ENCODE measurements at places on chromosomes 13 and 19.

GRCh38 chr19:45815481-45816216 is 541 bp upstream of the RSPH6A start:
- peak; percentile 87 for DNase-seq

- DNase-seq, result no peak
Measured at GRCh38 chr13:50668691-50669271, 174.7 kb downstream of the DLEU7 start.

GRCh38 chr19:40576151-40576584 is 505 bp upstream of the SHKBP1 start:
- DNase-seq, result no peak

- no peak for DNase-seq
Measured at GRCh38 chr19:49534632-49535385, 7.0 kb downstream of the RCN3 start.

DNA sequence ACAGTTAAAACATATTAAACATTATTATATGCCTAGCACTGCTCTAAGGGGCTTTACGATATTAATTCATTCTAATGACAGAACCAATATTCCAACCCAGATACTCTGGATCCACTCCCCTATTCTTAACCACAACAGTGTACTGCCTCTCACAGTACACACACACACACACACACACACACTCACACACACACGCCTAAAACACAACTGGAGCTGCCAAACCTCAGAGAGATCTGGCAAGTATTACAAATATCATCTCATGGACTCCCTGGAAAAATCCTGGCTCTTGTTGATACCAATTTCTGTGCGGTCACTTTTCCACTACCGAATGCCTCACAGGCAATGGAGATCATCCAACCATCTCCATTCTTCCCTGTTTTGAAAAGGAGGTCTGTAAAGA is 1.3 kb downstream of the ZNF780A start:
- no peak for DNase-seq

DNA sequence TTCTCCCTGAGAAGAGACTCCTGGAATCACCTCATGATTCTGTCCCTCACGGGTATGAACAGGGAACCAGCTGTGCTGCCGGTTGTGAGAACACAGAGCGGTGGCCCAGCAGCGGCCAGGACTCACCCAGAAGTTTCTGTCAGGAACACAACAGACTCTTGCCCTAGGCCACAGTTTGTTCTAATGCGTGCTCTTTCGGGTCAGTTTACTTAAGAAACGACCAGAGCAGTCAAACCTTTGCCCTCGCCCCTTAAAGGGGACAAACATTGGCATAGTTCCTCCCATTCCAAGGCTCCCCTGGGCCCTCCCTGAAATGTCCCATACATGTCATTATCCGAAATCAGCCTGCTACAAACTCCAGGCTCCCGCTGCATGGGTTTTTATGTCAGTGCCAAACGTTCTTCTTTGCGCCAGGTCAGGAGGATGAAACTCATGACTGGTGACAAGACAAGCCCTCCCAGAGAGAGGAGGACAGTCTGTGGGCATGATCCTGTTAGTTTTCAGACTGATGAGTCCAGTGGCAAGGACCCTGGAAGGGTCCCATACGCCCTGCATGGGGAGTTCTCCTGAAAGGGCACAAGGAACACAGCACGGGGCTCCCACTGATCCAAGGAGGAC is 18.3 kb downstream of the ZIC5 start:
- DNase-seq, result no peak

DNA sequence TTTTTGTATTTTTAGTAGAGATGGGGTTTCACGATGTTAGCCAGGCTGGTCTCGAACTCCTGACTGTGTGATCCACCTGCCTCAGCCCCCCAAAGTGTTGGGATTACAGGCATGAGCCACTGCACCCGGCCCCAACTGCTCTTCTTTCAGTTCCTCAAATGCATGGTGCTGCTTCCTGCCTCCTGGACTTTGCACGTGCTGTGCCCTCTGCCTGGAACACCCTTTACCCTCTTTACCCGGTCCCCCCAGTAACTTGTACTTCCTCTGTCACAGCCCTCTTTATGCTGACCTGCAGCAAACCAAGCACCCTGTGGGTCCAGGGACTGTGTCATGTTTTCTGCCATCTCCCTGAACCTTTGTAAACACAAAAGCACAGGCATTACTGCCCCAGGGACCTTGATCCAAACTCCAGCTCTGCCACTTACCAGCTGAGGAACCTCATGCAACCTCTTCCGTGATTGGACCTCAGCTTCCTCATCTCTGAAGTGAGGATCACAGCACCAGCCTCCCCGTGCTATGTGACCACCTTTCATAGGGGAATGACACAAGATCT is 3.8 kb downstream of the BLVRB start:
- no peak for DNase-seq

DNA sequence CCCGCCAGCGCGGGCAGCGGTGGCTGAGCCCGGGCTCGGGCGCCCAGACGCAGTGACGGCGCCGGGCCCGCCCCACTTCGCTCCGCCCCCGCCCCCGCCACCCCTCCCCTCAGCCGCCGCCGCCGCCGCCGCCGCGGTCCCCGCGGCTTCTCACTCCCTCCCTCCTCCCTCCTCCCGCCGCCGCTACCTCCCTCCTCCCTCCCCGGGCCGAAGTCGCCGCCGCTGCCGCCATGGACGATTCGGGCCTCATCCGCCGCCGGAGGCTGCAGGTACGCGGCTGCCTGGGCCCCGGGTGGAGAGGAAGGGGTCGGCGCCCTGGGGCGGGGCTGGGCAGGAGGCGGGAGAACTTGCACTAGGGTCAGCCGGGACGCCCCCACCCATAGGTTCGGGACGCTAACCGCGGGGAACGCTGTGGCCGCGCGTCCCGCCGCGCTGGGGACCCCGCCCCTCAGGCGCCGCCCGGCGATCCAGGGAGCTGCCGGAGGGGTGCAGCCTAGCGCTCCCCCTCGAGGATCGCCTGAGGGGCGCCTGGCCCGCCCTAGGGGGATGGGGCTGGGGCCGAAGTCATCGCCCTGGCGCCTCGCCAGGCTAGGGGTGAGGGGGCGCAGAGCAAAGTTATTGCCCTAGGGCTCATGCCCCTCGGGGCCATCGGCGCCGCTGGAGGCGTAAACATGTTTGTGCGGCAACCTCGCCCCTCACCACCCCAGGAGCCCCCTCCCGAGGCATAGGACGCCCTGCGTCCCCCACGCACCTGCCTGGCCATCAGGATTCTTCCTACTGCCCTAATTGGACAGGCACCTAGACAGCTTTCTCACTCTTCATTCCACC is 427 bp downstream of the RTBDN start:
- DNase-seq, result peak; percentile 79

DNA sequence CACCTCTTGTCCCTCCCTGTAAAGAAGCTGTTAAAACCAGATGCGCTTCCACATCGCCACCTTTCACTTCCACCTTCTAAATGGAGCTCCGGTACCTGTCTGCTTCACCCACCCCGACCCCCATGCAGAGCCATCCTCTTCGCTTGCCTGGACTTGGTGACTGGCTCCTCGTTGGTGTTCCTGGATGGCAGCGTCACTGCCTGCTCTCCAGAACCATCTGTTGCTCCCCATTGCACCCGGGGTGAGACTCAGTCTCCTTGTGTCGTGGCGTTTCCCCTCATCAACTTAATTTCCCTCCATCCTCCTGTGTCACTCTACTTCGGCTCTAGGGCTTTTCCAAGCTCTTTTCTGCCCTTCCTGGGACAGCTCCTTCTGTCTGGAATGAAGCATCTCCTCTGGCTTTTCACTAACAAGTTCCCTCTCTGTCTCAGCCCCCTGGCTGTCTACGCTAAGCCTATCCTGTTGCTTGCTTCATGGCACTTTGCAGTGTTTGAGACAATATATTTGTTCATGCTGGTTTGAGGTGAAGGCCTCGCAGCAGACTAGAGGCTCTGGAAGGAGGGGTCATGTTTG is 10.3 kb downstream of the CEBPG start:
- no peak for DNase-seq

DNA sequence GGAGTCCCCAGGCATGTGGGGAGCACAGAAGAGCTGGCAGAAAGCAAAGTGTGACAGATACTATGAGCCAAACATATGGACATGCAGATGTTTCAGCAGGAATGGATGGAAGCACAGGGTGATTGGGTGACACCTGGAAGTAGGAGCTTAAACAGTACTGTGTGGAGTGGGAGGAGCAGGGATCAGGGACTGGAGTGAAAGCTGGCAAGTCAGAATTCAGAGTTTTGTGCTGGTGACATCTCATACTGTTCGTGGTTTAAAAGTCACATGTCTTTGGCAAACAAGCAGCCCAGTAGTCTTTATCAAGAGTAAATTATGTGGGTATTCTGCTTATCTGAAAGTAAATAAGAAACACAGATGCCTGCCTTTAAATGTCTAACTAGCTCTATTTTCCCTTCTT is 408.2 kb downstream of the COG6 start:
- DNase-seq, result no peak

DNA sequence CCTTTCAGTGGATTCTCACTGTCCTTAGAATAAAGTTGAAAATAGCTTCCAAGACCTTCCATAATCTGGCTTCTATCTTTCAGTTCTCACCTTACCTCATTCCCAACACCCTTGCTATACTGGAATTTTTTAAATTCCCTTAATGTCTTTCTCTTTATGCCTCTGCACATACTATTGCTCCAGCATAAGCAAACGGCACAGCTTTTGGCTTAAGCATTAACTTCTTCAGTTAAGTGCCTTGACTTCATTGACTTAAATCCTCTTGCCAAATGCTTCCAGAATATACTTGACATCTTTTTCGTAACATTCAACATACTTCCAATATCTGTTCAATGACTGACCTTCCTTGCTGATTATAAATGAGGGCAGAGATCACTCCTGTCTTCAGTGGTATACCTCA is 34.0 kb downstream of the SERPINE3 start:
- no peak for DNase-seq

- no peak for DNase-seq
Measured at GRCh38 chr13:32581177-32581786, 5.0 kb upstream of the PDS5B start.
